AG10803 (cell line): ENCODE measurements at places on chromosomes 3 and 15.

GRCh38 chr3:133038089-133038730, at the start of gene TMEM108:
TMEM108 (plus strand) TSS chr3:133038391.
- peak; percentile 18 for DNase-seq

- DNase-seq, result no peak
These were observed 238.6 kb downstream of the MEX3B start for GRCh38 chr15:81807186-81807585.

- DNase-seq, result no peak
These were observed 103.3 kb downstream of the SMAD6 start for GRCh38 chr15:66805202-66805885.

- DNase-seq, result no peak
These were observed 31.2 kb upstream of the TNIK start for GRCh38 chr3:171491361-171491760.

- DNase-seq, result peak; percentile 3
These were observed 302.8 kb upstream of the GOLIM4 start for GRCh38 chr3:168398371-168399025.

DNA sequence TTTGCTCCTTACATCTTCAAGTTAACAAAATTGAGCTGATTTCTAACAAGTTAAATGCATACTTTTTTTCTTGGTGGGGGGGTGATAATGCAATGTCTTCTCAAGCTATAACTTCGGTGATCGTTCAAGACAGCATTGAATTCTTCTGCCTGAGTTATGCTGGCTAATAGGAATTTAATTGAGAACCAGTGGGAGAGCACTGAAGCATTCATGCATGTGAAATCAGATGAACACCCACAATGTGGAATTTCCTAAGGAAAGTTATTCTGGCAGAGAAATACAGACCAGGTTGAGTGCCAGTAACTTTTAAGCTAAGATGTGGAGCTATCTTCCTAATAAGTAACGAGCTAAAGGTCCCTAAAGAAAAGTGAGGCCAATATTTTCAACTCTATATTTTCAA, 3.0 kb downstream of the SPATA16 start:
- DNase-seq, result no peak

DNA sequence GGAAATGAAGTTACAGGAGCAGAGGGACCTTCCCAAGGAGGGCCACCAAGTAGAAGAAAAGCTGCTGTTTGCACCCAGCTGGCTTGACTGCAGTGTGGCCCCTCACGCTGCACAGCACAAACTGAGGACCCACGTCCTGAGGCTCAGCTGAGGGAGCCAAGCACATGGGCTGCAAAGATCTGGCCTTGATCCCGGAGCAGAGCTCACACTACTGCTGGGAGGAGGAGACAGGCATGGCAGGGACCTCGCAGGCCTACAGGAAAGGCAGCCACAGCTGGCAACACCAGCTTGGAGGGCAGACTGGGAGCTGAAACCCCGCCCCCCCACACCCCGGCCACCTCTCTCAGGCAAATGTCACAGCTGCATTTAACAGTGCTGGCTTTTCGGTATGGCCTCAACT, 39.7 kb downstream of the KLHL25 start:
- DNase-seq, result peak; percentile 38

DNA sequence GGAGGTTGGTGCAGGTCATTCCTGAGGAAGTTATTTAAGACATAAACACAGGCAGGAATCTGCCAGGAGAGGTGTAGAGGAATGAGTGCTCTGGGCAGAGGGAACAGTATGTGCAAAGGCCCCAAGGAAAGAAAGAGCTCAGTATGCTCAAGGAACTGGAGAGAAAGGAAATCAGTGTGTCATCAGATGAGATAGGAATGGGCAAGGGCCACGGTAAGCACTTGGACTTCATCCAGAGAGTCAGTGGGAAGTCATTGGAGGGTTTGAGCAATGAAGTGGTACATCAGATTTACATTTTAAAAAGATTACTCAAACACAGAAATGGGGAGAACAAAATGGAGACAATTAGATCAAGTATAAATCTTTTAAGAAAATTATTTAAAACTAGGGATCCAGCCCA, 272.2 kb downstream of the ADAMTSL3 start:
- no peak for DNase-seq

- no peak for DNase-seq
These were observed 43.8 kb downstream of the ADAMTSL3 start for GRCh38 chr15:83697716-83698115.

DNA sequence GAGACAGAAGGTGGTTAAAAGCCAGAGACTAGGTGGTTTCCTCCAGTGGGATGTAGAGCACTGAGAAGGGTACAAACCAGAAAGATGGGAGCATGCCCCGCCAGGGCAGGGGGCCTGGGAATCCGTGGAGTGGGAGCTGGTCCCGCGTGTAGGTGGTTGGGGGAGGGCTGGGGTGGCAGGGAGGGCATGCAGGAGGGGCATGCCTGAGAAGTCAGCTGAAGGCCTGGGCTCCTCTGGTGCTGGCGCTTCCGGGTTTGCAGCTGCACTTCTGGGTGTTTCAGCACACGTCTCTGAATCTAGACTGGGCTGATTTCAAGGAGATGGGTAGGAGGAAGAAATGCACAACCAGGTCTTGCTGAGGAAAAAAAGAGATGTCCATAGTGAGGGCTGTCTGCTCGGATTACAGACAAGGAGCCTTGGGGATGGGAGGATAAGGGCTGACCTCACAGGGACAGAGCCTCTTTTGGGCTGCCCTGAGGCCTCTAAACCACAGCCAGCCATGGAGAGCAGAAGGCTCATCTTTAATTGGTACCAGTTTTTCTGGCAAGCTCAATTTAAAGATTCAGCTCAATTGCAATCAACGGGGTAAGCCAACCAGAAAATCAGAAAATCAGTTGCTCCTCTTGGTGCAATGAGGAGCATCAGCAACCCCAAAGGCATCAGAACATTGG, 151.9 kb downstream of the FAM43A start:
- DNase-seq, result no peak

- no peak for DNase-seq
These were observed 13.0 kb upstream of the MYO5C start for GRCh38 chr15:52308446-52309153.

DNA sequence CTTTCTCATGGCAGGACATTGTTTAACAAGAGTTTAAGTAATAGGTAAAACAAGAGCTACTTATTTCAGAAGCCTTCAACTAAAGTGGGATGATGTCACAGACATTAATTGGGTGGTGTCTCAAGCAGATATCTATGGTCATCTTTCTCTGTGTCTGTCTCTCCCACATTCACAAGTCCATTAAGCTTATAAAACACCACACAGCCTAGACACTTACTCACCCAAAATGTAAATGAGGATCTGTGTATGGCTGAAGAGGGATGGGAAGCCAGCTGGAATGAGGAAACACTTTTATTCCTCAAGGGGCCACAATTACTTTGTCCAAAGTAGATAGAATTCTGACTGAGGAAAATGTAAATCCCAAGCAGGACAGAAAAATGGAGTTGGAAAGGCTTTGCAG, 183.8 kb downstream of the THRB start:
- DNase-seq, result no peak

DNA sequence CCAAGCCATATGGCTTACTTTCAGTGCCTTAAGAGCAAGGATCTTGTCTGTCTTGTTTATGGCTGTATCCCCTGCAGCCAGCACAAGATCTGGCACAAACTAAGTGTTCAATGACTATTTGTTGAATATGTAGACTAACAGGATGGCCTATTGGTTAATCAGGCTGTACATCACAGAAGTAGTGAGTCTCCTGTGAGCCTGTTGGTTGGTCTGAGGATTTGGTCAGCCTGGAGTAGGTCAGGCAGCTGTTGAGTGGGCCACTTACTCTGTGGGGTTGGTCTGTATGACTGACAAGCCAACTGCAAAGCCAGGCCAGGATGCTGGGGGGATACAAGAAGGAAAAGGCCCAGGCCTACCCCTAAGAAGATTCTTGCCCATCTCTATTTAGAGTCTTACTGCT, 33.4 kb upstream of the CILP start:
- no peak for DNase-seq

DNA sequence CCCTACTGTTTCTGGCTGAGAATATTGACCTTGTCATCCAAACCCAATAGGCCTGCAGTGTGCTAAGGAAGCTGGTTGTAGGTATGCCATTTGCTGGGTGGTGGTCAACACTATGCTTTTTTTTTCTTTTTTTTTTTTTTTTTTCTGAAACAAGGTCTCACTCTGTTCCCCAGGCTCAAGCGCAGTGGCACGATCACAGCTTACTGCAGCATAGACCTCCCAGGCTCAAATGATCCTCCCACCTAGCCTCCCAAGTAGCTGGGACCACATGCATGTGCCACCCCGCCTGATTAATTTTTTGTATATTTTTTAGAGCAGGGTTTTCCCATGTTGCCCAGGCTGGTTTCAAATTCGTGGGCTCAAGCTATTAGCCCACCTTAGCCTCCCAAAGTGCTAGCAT, 35.7 kb upstream of the RHO start:
- DNase-seq, result no peak

DNA sequence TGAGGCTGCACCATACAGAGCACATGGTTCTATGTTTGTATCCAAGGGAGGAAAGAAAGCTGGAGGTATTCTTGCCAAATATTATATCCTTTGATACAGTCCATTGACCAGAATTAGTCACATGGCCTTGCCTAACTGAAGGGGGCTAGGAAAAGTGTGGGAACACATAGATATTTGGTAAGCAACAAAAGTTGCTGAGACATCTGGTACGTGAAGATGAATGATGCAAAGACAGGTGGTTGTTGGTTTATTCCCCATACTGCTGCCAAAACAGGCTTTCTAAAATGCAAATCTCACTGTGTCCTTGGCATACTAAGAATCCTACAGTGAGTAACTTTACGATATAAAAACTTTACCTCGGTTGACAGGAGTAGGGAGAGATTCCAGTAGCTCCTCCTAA, 162.2 kb downstream of the VGLL3 start:
- DNase-seq, result no peak

GRCh38 chr3:12400616-12401194, 83.6 kb upstream of the TSEN2 start:
- peak; percentile 56 for DNase-seq

GRCh38 chr3:150495563-150496168, 50.6 kb downstream of the SERP1 start:
- DNase-seq, result peak; percentile 53

DNA sequence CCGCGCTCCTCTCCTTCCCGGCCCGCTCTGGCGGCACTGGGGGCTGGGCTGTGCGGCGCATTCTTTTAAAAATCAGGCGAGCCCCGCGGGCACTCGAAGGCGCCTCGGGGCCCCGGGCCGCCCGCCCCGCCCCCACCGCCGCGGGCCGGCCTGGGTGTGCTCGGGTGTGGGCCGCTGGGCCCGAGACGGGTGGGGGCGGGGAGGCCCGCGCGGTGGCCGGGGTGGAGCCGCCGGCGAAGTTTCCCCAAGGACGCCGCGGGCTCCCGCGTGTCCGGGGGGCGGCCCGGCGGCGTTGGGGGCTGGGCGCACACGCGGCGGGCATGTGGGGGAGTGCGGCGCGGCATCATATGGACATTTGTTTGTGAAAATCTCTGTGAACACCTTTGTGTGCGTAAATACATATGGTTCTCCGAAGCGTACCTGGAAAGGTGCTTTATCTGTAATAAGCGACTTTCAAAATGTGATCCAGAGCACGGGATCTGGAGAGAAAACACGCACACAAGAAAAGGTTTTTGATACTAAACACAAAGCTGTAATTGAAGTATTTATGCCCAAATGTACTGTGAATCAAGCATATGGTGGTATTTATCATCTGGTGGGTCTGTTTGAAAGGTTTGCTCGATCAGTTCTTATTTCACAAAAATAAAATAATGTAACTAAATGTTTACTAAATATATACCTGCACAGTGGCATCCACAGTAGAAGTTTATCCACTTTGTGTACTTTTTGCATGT, 612 bp upstream of the TBL1XR1 start:
- no peak for DNase-seq

DNA sequence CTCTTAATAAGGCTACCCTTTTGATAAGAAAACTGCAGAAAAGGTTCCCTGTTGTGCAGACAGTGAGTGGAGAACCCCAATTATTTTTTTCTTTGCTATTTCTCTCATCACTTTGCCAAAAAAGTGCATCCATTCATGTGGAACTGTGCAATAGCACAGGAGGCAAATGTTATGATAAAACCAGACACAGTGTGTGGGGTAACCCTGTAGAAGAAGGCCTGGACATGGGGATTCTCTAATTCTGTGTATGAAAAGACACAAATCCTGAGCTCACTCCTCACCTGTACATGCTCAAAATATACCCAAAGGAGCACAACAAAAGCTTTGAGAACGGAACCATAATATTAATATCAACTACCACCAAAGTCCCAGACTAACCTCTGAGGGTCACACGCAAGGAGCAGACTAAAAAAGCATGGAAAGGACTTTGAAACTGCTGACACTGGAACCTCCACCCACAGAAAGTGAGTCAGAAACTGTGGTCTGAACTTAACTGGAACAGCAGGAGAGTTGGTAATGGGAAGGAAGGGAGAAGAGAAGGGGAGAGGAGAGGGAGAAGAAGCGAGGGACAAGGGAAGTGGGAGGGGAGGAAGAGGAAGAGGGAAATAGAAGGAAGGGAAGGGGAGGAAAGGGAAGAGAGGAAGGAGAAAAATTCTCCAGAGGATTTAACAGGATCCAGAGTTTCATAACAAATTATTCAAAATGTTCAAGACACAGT, 299.9 kb downstream of the TBC1D5 start:
- no peak for DNase-seq

DNA sequence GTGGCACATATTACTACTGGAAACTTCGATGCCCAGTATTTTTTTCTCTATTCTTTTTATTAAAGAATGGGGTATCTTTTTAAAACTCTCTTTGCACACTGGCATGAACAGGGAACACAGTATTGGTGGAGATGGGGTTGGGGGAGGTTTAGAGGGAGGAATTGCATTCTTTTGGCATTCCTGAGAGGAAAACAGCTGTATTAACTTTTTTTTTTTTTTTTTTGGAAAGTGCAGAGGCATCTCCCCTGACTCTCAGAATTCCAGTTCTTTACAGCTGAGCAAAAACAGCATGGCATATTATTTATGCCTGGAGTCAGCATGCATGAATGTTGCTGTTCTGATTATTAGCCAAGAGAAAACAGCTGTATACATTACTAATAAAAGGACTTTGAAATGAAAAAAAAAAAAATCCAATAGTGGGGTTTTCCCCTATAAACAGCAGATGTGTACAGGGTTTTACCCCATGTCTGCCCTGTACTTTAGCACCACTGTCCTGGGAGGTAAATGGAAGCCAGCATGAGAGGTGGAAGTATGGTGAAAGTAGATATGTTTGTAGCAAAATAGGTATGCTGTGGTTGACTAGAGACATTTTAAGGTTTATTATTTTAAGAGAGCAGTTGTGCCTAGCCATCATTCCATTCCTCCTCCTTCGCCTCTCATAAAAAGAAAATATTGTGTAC, 132.2 kb downstream of the FNDC3B start:
- peak; percentile 60 for DNase-seq

- DNase-seq, result no peak
These were observed 57.9 kb downstream of the RLBP1 start for GRCh38 chr15:89163271-89164055.

- no peak for DNase-seq
These were observed 16.0 kb downstream of the PDE12 start for GRCh38 chr3:57572096-57572495.
